ENCODE measurements at places on chromosomes 7 and 10.

DNA sequence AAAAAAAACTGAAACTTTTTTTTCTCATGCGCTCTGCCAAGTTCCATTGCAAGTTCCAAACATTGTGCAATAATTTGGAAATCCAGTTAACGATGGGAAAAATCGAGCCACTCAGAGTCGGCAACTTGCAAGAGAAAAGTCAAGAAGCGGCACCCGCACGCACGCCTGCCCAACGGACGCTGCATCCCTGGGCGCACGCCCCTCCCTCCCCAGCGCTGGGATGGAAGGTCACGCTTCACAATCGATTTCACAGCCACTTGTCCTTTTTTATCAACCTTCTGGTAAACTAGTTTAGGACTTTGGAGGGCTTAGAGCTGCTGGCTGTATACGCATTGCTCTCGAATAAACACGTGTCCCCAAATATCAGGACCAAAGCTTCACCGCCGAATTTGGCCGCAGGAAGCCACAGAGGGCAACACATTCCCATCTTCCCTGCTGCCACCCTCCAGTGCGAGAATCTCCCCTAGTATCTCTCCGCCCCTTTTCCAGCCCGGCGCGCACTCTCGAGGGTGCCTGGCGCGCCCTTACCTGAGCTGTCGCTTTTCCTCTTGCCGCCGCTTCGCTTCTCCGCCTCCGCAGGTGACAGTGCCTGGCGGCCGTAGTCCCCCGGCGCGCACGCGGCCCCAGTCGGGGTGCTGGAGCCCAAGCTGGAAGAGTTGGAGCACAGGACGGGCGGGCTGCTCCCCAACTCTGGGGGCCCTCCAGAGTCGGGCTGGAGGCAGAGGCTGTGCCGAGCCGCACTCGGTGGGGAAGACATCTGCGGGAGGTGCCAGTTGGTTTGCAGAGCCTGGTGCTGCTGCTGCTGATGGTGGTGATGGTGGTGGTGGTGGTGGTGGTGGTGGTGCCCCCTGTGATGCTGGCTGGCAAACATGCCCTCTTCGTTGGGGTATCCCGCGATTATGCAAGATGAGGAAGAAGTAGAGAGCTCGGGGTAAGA, 857 bp downstream of the MEOX2 start:
- peak; percentile 76 for DNase-seq

DNA sequence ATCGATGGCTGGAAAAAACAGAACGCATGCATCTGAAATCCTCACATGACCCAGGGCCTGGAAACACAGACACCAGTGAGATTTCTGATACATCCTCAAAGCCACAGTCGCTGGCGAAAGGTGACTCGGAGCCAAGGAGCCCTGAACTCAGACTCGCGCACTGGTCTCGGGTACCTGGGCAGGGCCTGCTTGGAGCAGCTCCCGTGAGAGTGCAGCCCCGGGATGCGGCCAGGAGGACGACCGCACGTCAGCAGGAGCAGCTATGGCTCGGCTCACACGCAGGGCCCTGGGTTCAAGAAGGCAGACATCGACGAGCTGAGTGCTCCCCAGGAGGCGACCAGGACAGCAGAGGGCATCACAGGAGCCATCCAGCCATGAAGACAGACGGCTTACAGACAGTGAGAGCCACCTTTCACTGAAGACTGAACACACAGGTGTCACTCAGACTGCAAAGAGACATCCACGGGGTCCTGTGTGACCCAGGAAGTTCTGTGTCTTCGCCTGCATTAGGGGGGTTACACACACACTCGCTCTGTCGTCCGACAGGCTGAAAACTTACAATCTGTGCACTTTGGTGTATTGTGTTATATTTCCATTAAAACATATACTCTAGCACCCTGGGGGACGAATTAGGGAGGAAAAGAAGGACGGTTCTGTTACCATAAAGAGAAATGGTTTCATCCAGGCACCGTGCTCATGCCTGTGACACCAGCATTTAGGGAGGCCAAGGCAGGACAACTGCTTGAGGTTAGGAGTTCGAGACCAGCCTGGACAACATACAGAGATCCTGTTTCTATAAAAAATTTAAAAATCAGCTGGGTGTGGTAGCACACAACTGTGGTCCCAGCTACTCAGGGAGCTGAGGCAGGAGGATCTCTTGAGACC, 227.7 kb downstream of the MAD1L1 start:
- peak; percentile 18 for DNase-seq

- no peak for DNase-seq
These were observed 54.4 kb downstream of the PKD1L1 start for GRCh38 chr7:47893721-47894365.

DNA sequence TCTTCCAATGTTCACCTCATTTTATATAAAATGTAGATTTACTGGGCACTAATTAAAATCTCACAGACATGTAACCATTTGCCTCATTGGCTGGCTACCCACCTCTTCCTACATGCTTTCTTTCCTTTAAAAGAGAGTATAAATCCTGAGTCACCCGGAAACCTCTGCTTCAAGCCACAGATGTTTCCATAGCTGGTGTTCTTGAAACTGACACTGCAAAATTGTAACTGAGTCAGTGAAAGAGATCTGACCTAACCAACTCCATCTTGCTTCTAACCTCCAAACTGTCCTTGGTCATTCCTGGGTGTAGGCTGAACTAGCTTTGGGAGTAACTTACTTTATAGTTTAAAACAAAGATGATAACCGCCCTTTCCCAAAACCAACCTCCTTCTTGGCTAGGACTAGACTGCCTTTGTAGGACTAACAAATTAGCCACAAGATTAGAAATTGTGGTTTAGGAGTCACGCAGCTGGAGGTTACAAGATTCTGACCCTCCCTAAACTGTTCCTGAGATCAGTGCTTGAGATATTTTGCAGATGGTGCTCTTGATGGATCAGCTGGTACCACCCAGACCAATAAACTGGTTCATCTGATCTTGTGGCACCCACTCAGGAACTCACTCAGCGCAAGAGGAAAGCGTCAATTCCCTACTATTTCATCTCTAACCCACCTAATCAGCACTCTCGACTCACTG, 33.5 kb downstream of the SVOPL start:
- no peak for DNase-seq

- no peak for DNase-seq
These were observed 260.7 kb downstream of the BMPER start for GRCh38 chr7:34165927-34166550.

DNA sequence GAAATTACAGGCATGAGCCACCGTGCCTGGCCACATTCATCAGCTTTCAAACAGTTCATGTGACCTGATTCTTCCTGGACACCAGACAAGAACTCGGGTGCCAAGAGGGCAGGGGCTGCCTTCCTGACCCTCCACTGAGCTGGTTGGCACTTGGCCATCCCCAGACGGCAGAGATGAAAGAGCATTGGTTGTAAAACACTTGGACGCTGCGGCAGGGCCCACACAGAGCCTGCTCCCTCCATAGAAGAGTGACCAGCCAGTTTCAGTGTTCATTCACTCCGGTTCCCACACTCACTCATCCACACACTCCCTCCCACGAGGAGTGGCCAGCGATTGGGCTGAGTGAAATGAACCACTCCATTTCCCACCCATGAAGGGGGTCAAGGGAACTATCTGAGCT, 112.3 kb downstream of the ITGB8 start:
- no peak for DNase-seq

DNA sequence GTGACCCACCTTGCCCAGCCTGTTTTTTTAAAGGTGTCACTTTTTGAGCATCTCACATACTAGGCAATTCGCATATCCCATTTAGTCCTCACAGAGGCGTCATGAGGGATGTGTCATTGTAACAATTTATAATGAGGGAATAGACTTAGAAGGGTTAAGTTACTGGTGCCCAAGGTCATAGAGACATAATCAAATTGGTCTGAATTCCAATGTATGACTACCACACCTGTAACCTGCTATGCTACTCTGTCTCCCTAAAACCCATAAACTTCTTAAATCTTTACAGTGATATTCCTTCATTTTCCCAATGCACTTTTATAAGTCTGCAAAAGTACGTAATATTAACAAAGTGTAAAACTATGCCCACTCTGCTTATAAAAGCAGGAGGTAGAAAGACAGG, 7.1 kb downstream of the ZMYND11 start:
- DNase-seq = no peak

- DNase-seq = no peak
These were observed 309.2 kb downstream of the CAMK1D start for GRCh38 chr10:12658526-12658925.

DNA sequence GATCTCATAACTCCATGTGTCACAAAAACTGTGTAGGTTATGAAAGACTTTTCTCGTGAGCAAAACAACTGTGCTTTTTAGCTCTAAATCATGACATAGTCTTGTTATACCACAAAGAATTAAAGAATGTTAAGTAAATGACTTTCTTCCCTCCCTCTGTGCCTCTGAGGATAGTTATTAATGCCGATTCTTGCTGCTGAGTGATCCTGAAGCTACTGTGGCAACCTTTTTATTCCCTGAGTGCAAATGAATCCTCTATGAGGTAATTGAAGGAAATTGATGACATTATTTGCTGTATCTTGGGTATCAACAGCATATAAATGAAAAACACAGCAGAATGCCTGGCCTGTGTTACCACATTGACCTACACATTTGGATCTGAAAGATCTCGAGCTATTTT, 142.2 kb upstream of the HDAC9 start:
- no peak for DNase-seq

DNA sequence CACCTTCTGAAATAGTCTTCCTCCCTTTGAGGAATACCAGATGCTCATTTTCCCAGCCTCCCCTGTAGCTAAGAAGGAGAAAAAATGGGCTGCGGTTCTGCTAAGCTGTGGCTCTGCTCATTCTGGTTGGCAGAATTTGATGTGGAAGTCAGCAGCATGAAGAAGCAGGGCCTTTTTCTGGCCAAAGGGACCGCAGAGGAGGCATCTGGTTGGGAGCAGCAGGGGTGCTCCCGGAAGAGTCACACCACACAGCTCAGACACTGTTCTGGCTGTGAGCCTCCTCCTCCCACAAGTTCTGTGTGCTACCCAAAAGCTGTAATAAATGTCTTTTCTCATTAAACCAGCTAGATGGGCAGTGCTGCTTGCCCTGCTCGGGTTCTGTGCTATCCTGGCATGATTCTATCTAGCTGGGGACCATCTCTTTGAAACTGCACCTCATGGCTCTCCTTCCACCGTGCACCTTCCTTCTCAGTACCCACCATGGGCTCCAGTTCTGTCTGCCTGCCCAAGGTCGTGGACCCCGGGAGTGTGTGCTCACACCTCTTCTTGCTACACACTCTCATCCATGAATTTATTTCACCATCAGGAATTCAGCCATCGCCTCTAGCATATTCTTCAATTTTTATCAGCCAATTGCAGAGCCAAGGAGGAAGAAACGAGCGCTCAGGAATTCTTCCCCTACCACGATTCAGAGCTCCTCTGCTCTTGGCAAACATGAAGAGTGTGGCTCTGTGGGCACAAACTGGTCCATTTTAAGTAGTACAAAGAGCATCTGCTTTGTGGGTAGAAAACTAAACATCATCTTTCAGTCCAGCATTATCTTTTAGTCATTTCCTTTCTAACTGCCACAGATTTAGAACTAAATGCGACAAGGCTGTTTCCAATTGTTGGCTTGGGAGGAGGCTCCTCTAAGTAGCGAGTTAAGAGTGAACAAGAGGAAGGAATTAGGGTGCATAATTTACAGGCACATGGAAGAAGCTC, 76.9 kb downstream of the FAM171A1 start:
- DNase-seq = no peak

- no peak for DNase-seq
These were observed 84.1 kb downstream of the SEC61G start for GRCh38 chr7:54674891-54675290.

DNA sequence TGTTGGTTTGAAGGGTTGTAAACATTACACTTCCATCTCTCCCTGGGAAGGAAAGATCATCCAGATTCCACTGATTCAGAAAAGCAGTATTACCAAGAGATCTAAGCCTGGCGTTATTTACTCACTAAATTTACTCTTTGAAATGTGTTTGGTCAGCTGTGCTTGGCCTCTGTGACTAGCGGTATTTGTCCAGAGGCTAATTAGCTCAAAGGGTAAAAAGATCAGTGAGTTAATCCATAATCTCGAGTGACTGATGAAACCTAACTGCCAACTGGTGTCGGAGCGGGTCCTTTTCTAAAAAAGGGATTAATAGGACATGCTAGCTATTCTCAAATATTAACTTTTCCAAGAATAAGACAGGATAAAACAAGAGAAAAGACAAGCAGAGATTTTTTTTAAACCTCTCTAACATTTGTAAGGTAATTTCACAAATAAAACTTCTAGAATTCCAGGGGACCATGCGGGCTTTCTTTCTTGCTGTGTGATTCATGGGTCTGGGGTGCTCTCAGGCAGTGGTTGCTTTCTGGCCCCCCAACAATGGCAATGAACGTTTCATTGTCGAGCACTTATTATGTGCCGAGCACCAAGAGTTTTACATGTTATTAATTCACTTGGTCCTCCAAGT, 247.3 kb upstream of the AOAH start:
- no peak for DNase-seq

- DNase-seq = no peak
These were observed 77.0 kb upstream of the GPR22 start for GRCh38 chr7:107392830-107393229.
